NCI-H446 (cell line): ENCODE measurements at places on chromosomes 1 and 21.

GRCh38 chr1:44802306-44803061 is 2.3 kb downstream of the PLK3 start:
- DNase-seq = no peak

DNA sequence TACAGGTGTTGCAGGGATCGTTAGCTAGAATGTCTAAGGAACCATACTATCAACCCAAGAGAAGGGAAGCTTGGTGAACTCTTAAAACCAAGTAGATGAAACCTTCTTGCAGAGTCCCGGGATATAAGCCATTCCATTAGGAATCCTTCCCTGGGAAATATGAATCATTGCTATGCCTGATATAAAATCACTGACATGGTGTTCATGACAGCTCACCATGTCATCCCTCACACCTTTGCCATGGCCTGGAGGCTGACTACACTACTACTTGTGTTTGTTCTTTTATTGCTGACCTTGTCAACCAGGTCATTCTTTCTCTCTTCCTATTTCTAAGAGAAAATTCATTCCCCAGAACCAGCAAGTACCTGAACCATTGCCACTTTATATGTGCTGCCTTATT is 12.1 kb downstream of the ST6GALNAC3 start:
- DNase-seq = no peak

- DNase-seq = no peak
Observed at GRCh38 chr1:198493329-198493728, 47.2 kb downstream of the ATP6V1G3 start.

- DNase-seq = no peak
Observed at GRCh38 chr21:18161841-18162240, 82.8 kb upstream of the CHODL start.

DNA sequence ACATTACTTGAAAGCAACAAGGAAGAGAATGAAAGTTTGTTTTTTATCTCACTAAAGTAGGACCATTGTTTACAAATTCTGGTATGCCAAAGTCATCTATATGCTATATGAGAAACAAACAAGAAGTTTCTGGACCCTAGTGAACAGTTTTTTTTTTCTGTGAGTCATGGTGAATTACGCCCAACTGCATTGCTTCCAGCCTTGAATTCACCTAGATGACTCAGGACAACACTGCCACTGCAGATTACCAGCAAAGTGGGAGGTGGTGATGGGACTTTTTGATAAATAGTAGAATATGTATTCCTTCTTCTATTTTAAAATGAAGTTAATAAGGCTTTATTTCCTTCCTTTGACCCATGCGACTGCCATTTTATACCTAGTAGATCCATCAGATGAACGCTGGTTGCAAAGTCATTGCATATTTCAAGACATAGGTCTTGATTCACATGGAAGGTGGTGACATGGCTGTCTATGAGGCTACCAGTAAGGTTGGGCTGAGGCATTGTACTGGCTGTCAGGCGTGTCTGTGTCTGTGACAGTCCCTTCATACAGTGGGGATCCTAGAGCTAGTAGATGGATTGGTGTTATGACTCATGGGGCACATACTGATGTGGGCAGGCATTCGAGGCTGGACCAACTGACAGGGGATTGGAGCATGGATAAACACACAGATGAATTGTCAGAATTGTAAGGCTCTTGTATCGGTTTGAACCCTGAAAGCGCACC is 49.1 kb upstream of the APOBEC4 start:
- no peak for DNase-seq

GRCh38 chr1:230858918-230859729 is 9.2 kb downstream of the C1orf198 start:
- DNase-seq = no peak

- no peak for DNase-seq
Observed at GRCh38 chr1:201748335-201748734, 80.6 kb upstream of the IPO9 start.

DNA sequence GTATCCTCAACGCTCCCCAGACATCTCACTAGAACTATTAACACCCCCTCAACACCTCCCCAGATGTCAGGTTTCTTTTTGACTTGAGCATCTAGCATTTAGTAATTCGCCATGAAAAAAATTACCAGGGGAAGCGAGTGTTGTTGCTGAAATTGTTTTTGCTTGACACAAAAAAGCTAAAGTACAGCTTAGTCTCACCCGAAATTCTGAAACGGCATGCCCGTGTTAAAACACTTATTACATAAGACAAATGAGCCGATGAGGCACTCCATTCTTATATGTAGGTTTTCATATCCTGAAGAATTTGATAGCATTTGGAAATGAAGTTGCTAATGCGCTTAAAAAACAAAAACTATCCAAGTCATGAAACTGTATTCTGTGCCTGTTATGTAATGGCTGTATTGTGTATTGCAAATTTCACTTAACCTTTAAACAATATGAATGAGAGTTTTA is 1.3 kb upstream of the NRIP1 start:
- DNase-seq = no peak
